Kidney epithelial cell (primary cell): ENCODE measurements at places on chromosomes 11 and 22. TPM values are rescaled to one million over a fixed set of nuclear protein-coding genes. Genes with fewer than 3 reads are reported as not detected.
A peak's percentile ranks its signal among the peaks of the same experiment; 100 is the strongest.

The RGL4 gene
- total RNA-seq: not detected in 2 replicates

- DNase-seq: no peak
Observed at GRCh38 chr22:50730941-50731661, 6.9 kb upstream of the ACR start.

DNA sequence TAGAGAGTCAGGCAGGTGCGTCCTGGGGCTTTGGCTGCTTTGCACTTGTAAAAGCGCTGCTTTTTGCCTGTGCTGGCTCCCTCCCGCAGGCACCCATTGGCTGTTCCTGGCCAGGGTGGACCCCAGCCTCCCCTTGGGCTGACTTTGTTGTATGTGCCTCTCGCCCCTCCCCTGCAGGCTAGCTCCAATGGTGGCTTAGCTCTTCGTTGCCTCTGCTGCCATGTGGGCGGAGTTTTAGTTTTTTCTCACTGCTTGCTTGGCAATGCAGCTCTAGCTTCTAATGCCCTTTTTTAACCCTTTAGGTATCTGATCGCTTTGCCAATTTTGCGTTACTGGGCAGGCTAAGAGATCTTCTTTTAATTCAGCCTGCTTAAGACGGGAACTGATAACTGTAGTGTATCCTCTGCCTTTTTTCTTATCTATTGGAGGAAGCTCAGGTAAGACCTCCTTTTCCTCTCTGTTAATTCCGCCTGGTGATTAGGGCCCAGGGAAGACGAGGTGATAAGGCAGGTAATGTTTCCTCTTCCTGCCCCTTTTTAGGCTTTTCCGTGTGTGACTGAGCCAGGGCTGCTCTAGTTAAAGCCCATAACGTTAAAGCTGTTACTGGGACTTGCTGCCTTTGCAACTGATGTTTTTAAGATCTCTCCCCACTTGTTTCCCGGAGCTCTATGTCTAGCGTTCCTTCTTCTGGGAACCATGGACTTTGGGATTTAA is 11.7 kb upstream of the GLYATL1 start:
- DNase-seq: no peak

DNA sequence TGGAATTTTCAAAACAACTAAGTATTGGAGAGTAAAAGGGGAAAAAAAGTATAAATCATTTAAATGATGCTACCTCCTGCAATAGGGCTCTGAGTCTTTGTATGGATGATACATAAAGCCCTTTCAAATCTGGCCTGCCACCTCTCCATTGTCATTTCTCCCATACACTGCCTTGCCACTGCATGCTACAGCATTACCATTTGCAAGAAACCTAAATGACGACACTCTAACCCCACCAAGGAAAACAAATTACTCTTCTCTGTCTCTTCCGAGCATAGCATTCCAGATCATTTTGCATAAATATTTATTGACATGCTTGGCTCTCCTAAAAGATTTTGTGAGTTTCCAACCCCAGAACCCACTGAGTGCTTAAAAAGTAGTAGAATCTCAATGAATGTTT is 34.5 kb upstream of the PRSS23 start:
- DNase-seq: no peak

GRCh38 chr11:121199516-121199915 is 93.1 kb upstream of the SC5D start:
- DNase-seq: no peak

The SCGB1A1 gene
- total RNA-seq: not detected in 2 replicates

DNA sequence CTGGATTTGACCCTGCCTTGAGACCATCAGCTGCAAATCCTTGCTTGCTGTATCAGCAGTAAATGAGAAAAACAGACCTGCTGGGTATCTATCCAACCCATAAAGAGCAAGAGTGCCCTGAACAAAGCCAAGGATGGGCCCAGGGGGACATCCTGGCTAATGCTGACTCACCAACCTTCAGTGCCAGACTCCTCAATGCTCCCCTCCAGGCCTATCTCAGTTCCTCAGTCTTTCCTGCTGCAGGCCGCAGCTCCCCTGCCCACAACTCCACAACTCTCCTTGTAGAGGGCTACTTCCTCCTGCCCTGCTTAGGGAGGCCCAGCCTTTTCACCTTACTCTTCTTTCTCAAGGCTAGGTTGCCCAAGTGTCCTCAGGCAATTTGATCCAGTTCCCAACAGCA is 2.6 kb downstream of the LAMTOR1 start:
- no peak for DNase-seq

GRCh38 chr22:41576877-41577276 is 12.8 kb downstream of the PMM1 start:
- no peak for DNase-seq

The MYRF gene
- total RNA-seq: 13.7 and 16.6 TPM in 2 replicates

- no peak for DNase-seq
Observed at GRCh38 chr11:409600-410483, 5.0 kb downstream of the SIGIRR start.

DNA sequence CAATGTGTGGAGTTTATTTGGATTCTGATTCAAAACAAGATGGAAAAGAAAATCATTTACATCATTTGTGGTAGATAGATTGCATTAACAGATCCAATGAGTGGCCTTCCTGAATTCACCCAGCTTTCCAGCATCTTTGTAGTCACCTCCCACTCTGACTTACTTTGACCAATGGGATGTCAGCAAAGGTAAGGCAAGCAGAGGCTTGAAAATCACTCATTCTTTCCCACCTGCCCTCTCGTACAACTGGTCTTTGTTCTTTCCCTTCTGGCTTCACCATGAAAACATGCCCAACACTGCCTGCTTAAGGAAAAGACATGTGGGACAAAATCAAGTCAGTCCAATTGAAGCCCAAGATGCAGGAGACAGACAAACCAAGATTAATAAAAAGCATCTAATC is 202.1 kb downstream of the TTC28 start:
- no peak for DNase-seq

GRCh38 chr11:74866557-74866956 is 82.3 kb downstream of the XRRA1 start:
- no peak for DNase-seq

GRCh38 chr22:37045958-37046357 is 5.6 kb upstream of the KCTD17 start:
- no peak for DNase-seq

The TRIM6 gene
- total RNA-seq: 3.4 and 4.9 TPM in 2 replicates

GRCh38 chr11:35387111-35387982 is 32.0 kb downstream of the SLC1A2 start:
- DNase-seq: no peak

The NRGN gene
- total RNA-seq: not detected in 2 replicates

The WBP2NL gene
- total RNA-seq: 0.68 and 2.6 TPM in 2 replicates

DNA sequence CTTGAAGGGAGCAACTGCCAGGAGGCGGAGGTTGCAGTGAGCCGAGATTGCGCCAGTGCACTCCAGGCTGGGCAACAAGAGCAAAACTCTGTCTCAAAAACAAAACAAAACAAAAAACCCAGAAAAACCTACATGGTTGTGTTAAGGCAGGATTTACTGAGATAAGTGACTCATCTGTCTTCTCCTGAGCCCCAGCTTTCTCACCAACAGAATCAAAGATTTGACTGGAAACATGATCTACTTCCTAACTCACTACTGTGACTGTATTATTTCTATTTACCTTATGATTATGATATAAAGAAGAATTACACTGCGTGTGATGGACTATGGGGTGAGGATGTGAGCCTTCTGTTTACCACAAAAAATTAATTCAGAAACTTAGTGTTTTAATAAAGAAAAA is 21.8 kb downstream of the FAM118B start:
- no peak for DNase-seq

GRCh38 chr11:33310720-33311500 is 53.7 kb downstream of the HIPK3 start:
- peak; percentile 16 for DNase-seq

- no peak for DNase-seq
Observed at GRCh38 chr22:39332441-39333064, 13.1 kb upstream of the RPL3 start.

- no peak for DNase-seq
Observed at GRCh38 chr11:6194065-6194581, 4.9 kb upstream of the OR52W1 start.

DNA sequence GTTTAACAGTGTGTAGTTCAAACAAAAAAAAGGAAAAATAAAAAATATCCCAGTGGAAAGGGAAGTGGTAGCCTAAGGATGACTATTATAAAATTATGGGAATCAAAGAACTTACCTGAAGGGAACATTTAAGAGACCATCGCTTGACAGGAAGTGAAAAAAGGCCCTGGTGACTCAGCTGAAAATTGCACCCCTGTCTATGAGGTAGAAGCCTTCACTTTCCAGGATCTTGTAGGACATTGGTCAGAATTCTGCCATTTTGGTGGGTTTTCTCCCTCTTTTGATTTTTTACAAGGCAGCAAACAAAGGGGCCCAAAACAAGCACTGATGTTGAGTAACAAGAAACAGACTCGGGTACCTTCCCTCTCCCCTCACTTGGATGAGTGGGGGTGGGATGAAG is 15.6 kb downstream of the DDX17 start:
- DNase-seq: no peak

GRCh38 chr22:33461698-33462434 is 403.7 kb upstream of the SYN3 start:
- DNase-seq: no peak

The ANO5 gene
- 2.3 and 2.5 TPM in 2 replicates for total RNA-seq

The PKNOX2 gene
- 0.42 and 0.68 TPM in 2 replicates for total RNA-seq

- DNase-seq: no peak
Observed at GRCh38 chr11:3196161-3197043, 22.2 kb downstream of the MRGPRG start.

The TMEM191C gene
- total RNA-seq: 4.8 and 6.7 TPM in 2 replicates

GRCh38 chr11:62981743-62982142 is 3.0 kb downstream of the SLC22A6 start:
- no peak for DNase-seq

DNA sequence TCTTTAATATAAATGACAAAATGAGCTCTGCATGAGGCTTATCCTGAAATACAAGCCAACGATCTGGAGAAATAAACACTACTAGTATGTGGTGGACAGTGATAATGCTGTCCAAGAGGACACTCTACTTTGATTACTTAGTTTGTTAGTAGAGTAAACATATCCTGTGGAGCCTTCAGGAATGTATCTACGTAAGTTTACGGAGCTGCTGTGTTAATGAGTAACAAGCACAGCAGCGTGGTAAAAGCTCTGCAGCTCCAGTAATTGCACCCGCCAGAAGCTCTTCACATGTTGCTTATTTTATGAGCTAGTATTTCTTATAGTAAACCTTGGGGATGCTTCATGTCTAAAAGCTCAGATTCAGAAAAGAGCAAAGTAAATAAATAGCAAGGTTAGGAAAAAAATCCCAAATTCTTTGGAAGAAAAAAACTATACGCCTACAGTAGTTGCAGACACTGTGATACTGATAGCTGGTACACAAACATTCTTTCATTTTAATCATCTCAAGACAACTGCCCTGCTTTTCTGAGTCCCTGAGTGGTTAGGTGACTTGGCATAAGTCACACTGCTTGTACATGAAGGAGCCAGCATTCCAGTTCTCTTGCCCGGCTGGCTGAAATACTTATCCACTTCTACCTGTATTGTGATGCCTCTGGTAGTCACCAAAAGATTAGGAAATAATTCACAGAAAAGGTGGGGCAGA is 32.7 kb upstream of the CCDC34 start:
- peak; percentile 77 for DNase-seq

The PLAAT2 gene
- not detected in 2 replicates for total RNA-seq

The FTH1 gene
- total RNA-seq: 2,225 and 2,374 TPM in 2 replicates

- DNase-seq: no peak
Observed at GRCh38 chr11:34632105-34632791, 11.4 kb downstream of the EHF start.

- no peak for DNase-seq
Observed at GRCh38 chr22:33341611-33342010, 283.4 kb upstream of the SYN3 start.

The PRPF19 gene
- total RNA-seq: 98.8 and 112 TPM in 2 replicates

DNA sequence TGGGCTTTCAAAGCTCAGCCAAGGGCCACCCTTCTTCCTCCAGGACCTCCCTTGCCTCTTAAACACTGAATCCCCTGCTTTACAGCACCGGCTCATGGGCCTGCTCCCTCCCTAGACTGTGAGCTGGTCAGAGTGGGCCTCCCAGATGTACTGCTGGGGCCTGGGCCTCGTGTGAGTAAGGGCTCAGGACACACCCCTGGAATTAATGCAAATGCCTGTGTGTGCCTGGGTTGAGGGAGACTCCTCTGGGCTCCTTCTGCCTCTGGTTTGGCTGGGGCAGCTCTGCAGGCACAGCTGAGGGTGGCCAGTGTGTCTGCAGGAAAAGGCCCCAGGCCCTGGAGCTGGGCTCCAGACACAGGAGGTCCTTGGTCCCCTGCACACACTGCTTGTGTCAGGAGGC is 24.2 kb downstream of the ALX4 start:
- no peak for DNase-seq

GRCh38 chr11:18564149-18564548 is 24.4 kb downstream of the UEVLD start:
- no peak for DNase-seq

The USP2 gene
- 1.6 and 2.0 TPM in 2 replicates for total RNA-seq

DNA sequence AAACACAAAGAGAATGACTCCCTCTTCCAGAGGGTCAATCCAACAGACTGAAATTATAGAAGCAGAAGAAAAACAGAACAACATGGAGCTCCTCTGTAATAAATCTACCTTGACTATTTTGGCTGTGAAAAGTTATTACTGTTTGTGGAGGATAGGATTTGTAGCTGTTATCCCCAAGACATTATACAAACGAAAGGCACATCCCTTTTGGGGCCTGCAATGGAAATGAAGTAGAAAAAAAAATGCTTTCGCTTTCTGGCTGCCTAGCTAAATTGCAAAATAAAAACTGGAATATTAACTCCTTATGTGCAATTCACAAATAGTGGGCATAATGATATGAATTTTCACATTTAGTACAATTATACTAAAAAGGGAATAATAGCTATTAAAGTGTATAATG is 123.8 kb upstream of the CCDC179 start:
- no peak for DNase-seq

- no peak for DNase-seq
Observed at GRCh38 chr11:61168800-61169199, 7.6 kb upstream of the VPS37C start.
